D721Med (cell line): ENCODE measurements at places on chromosomes 6 and 20.

- no peak for DNase-seq
These were observed 203.0 kb downstream of the KCNQ5 start for GRCh38 chr6:72824833-72825232.

DNA sequence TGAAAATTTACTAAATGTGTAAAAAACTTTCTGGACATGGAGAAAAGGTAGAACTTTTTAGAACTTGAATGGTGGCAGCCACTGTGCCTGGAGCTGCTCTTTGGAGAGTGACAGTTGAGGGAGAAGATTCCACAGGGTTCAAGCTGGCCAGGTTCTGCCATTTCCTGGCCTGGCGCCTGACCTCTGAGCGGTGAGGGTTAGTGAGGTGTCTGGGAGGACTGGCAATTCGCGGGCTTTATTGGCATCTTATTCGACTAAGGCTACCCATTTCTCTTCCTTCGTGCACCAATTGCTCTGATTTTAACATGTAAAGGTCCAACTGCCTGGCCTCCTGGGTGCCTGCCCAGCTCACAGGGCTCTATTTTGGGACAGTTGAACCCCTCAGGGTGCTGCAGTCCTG is 2.4 kb downstream of the SNAI1 start:
- DNase-seq, result no peak

DNA sequence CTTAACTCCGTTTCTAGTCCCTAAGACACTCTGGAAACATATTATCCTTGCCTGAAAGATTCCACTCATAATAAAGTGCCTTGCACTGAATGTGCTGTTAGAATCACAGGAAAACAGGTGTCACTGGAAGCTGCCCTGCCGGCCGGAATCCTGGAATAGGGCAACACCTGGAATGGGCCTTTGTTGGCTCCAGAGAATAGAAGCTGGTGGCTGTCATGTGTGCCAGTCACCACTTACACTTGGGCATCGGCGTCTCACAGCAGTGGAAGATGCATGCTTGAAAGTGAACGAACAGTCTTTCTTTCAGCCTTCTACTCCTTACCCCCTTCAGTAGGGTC is 90.8 kb upstream of the AFDN start:
- no peak for DNase-seq

- DNase-seq, result no peak
These were observed 1.7 kb downstream of the LOC128125822 start for GRCh38 chr6:63573899-63574553.

DNA sequence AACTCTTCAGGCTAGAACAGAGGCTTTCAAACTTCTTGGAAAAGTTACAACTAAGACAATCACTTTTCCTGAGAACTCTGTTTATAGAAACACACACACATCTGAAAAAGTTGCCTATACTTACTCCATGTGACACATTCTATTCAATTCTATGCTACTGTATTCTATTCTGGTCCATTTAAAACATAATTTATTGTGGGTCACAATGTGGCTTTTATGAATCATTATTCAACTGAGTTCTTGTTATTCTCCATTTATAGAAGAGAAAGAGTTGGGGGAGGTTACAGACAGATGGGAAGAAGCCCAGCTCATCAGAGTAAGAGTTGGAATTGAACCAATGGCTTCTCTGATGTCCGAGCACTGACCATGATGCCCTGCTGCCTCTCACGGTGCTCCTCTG is 21.6 kb upstream of the BCAS1 start:
- DNase-seq, result no peak

GRCh38 chr6:110864824-110865223 is 9.8 kb upstream of the AMD1 start:
- DNase-seq, result no peak

GRCh38 chr6:138028893-138029292 is 78.3 kb downstream of the PERP start:
- DNase-seq, result no peak

GRCh38 chr20:5153612-5154542 is 27.1 kb downstream of the CDS2 start:
- no peak for DNase-seq

DNA sequence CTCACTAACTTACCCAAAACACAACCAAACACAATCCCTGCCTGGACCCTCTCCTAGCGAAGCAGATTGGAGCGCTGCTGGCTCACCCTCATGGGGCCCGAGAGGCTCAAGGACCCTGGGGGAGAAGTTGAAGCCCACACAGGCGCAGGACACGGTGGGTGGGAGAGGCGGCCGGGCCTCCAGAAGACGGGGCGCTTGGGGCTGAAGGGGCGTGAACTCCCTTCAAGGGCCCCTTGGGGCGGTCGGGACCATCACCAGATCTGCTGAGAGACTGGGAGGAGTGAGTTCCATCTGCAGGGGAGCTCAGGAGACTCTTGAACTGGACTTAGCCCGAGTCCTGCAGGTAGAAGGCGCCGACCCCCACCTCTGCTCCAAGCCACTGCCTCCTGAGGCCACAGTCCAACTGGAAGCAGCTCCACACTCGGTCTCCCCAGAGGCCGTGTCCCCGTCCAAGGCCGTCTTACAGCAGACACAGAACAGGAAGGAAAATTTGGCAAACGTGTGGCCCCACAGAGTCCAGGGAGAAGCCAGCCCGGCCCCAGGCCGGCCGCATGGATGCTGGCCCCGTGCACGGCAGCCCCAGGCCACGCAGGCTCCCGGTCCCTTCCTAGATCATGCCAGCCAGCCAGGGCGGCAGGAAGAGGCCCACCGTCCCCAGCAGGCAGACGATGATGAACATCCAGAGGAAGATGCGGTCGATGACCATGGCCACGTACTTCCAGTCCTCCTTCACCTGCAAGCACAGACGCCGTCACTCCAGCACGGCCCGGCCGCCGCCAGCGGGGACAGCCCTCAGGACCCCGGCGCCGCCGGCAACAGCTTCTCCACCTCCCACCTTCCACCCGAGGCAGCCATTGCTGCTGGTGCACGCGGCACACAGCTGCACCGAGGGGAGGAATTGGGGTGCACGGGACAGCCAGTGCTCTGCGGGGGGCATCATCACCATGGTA is 14.7 kb downstream of the CHRNA4 start:
- DNase-seq, result no peak

DNA sequence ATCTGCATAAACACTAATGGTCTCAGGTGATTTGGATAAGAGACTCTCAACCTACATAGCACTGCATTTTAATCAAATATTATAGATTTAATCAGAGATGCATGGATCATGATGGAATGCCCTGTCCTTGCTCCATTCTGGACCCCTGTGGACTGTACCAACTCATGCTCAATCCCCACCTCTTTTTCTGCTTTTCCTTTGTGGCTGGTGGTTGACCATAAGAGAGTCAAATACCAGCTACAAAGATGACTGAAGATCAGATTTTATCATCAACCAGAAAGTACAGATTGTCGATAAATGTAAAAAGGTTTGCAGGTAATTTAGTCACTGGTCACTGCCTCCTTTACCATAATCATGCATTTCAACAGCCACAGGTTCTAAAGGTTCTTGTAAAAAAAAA is 116.2 kb downstream of the ME1 start:
- DNase-seq, result no peak

- no peak for DNase-seq
These were observed 291.2 kb downstream of the CDH26 start for GRCh38 chr20:60249436-60249835.
